ENCODE measurements at places on chromosomes 13 and 19. TPM values are rescaled to one million over a fixed set of nuclear protein-coding genes. Genes with fewer than 3 reads are reported as not detected.

The PRKCSH gene
- 119 TPM for total RNA-seq

The KLK6 gene
- total RNA-seq: not detected

The SIGLEC9 gene
- not detected for total RNA-seq

The SSC5D gene
- total RNA-seq: 77.4 TPM

The EXOSC5 gene
- 13.3 TPM for total RNA-seq

The SRRM5 gene
- total RNA-seq: not detected

The KRTDAP gene
- not detected for total RNA-seq

The CCDC70 gene
- total RNA-seq: not detected

The LHB gene
- not detected for total RNA-seq

The ZNF416 gene
- 4.3 TPM for total RNA-seq

The PLEKHF1 gene
- total RNA-seq: 106 TPM

The GPR12 gene
- total RNA-seq: not detected

The LRRC63 gene
- not detected for total RNA-seq

The CDKN2D gene
- 4.0 TPM for total RNA-seq

- no peaks in the 10 kb centered on the region for H3K27me3 ChIP-seq
- no peak for DNase-seq
- no peak overlapping the region for H3K4me3 ChIP-seq
- peaks cover 23% of the 10 kb centered on the region for H3K36me3 ChIP-seq
- H3K4me1 ChIP-seq: no peaks in the 10 kb centered on the region
These were observed 16.9 kb upstream of the ZNF254 start for GRCh38 chr19:24069905-24070657.

- H3K4me3 ChIP-seq: peak overlapping the region; percentile 3
- H3K27me3 ChIP-seq: no peaks in the 10 kb centered on the region
- peaks cover 38% of the 10 kb centered on the region for H3K4me1 ChIP-seq
- H3K36me3 ChIP-seq: peaks cover under 1% of the 10 kb centered on the region
- peak; percentile 82 for DNase-seq
These were observed 10.4 kb upstream of the ZSWIM4 start for GRCh38 chr19:13784731-13785452.

DNA sequence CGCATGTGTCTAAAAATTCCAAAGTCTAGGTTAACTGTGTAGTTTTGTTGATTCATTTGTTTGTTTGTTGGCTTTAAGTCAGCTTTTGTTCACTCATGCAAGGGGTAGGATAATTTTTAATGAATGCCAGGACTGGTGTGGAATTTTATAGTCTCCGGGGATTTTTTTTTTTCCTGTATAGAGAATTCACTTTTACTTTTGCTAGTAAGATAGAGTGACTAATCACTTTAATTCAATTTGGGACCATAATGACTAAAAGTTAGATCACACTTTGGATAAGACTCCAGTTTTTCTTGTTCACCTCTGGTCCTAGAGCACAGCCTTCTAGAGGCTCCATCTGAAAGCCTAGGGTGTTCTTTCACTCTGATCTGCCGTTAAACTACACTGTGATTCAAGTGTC is 1690.0 kb downstream of the PCDH9 start:
- no peak for DNase-seq
- no peak overlapping the region for H3K4me3 ChIP-seq
- H3K36me3 ChIP-seq: no peaks in the 10 kb centered on the region
- H3K4me1 ChIP-seq: no peaks in the 10 kb centered on the region
- H3K27me3 ChIP-seq: no peaks in the 10 kb centered on the region

DNA sequence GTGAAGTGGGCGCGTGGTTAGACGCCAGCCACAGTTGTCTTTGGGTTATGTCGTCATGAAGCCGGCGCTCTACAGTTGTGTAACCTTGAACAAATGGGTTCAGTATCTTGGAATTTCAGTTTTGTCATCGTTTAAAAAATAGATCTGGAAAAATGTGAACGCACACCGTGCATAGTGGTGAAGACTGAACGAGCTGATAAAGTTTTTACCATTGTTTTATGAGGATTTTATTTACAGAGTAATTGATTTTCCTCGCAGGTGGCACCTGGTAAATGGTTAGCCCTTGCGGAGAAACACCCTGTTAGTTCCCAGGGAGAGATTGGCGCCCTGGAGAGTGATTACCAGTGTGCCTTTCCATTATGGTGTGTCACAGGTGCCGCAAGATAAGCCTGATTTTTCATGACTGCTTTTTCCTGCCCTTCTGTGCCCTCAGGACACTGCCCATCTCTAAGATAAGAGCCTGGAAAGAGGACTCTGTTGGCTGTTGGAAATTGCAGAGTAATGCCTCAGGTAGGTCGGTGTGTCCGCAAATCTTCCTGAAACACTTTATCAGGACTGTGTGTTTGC is 577 bp downstream of the ZNF181 start:
- no peaks in the 10 kb centered on the region for H3K27me3 ChIP-seq
- no peak for DNase-seq
- peaks cover 30% of the 10 kb centered on the region for H3K36me3 ChIP-seq

DNA sequence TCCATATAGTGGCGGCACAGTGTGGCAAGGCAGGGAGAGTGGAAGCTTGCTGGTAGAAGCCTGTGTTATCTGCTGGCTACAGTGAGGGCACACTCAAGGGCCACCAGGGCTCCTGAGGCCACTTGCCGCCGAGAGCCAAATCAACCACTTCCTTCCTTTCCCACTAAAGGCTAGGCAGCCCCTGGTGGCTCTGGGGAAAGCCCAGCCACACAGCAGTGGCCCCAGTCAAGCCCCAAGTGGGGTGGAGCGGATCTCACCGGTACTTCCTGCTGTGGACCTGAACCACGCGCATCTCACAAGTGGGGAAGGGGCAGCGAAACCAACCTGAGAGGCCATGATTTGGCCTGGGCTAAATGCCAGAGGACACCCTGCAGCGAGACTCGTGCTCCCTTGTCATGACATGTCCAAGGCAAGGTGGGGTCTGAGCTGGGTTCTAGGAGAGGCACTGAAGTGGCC is 21.9 kb upstream of the SLC35E1 start:
- H3K27ac ChIP-seq: no peak overlapping the region
- peak; percentile 62 for DNase-seq
- no peak overlapping the region for H3K4me3 ChIP-seq
- H3K27me3 ChIP-seq: no peaks in the 10 kb centered on the region
- no peaks in the 10 kb centered on the region for H3K4me1 ChIP-seq
- no peaks in the 10 kb centered on the region for H3K36me3 ChIP-seq

- peak within 1 kb of the TSS; percentile 78 for H3K27ac ChIP-seq
- peaks cover 4% of the 10 kb centered on the region for H3K4me1 ChIP-seq
- H3K27me3 ChIP-seq: no peaks in the 10 kb centered on the region
- peak; percentile 99 for DNase-seq
These were observed at the start of gene ZNF784 for GRCh38 chr19:55624109-55625003. Gene ZNF784 (minus strand): TSS chr19:55624566. CDS start chr19:55624561, 5 bp downstream.

DNA sequence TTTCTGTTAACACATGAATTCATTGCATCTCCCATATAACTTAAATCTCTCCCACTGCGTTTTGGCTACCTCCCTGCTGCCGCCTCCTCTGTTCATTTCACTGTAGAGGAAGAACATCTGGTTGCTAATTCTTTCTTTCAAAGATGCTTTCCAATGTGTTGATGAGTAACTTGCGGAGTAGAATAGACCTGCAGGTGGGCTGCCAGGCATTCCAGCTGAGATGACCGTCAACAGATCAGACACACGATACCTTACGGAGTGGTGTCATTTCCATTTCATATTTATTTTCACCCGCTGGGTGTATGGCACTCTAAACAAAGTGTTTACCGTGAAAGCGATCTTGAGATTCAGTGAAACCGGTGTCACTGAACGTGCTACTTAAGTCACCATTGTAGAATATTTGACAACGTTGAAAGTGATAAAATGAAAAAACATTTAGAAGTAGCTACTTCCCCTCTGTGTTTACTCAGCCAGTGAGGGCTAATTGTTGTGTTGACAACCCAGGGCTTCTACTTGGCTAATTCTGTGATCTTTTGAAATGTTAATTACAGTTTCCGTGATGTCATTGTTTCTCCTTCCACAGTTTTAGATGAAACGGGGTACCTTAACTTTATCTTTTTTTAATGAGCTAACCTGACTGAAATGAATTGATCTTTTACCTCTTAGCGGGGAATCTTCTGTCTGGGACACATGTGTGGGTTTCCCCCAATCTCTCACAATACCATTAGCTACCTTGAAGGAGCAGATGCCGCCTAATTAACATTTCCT is 228.5 kb upstream of the ARGLU1 start:
- H3K4me3 ChIP-seq: no peak overlapping the region
- DNase-seq: no peak
- H3K27ac ChIP-seq: no peak overlapping the region
- no peaks in the 10 kb centered on the region for H3K36me3 ChIP-seq
- no peaks in the 10 kb centered on the region for H3K27me3 ChIP-seq
- H3K4me1 ChIP-seq: no peaks in the 10 kb centered on the region

- DNase-seq: peak; percentile 84
- no peaks in the 10 kb centered on the region for H3K27me3 ChIP-seq
- peaks cover 19% of the 10 kb centered on the region for H3K36me3 ChIP-seq
- H3K4me3 ChIP-seq: no peak overlapping the region
- H3K4me1 ChIP-seq: peaks cover 8% of the 10 kb centered on the region
- H3K27ac ChIP-seq: peak overlapping the region; percentile 60
These were observed 9.5 kb downstream of the ACTMAP start for GRCh38 chr19:40740747-40741146.

DNA sequence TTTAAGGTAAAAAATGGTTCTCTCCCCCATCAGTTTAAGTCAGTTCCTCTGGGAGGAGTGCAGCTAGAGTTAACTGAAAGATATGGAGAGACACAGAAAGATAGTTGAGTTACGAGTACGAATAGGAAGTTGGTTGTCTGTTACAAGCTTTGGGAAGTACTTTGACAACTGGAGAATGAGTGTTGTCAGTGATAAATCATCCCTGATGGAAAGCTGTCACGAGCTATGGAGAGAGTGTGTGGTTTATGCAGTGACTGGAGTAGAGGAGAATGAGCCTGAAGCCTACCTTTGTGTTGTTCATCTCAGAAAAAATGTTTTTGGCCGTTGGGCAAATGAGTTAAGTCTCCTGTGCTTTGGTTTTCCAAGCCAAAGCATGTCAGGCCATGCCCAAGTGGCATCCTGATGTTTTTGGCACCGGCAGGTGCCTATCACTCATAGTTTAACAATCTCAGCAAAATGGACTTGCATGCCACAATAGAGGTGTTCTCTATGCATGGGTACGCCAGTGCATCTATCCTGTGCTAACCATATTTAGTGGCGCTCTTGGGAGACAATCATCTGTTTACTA is 350.2 kb downstream of the IRS2 start:
- DNase-seq: no peak
- no peaks in the 10 kb centered on the region for H3K27me3 ChIP-seq
- H3K4me1 ChIP-seq: no peaks in the 10 kb centered on the region
- no peak overlapping the region for H3K27ac ChIP-seq
- no peaks in the 10 kb centered on the region for H3K36me3 ChIP-seq

DNA sequence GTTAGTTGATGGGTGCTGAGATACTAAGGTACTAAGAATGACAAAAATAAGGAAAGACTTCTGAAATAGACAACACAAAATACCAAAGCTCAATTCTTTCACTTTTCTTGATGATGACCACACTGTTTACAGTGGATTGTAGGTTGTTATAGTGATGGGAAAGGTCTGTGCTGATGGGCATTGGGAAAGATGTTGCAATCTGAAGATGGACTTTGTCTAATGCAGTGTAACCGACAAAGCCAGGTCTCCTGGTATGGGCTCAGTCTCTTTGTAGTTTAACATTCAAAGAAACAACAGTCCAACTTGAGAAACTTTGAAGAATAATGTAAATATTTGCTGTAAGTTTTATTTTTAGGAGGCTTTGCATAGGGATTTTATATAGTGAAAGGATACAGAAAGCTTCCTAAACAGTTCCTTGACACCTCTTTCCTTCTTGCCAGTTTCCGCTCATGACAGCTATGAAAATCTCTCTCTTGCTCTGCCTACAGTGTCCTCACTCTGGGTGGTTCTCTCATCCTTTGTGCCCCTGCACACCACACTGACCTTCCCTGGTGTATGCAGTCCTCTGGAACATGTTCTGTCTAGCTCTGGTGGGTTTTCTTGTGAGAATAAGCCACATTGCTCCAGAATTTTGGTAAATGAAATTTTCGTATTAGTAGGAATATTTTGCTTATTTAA is 172.2 kb downstream of the KCNRG start:
- H3K4me1 ChIP-seq: peaks cover 4% of the 10 kb centered on the region
- no peaks in the 10 kb centered on the region for H3K36me3 ChIP-seq
- no peak for DNase-seq
- H3K4me3 ChIP-seq: no peak overlapping the region
- H3K27me3 ChIP-seq: no peaks in the 10 kb centered on the region

DNA sequence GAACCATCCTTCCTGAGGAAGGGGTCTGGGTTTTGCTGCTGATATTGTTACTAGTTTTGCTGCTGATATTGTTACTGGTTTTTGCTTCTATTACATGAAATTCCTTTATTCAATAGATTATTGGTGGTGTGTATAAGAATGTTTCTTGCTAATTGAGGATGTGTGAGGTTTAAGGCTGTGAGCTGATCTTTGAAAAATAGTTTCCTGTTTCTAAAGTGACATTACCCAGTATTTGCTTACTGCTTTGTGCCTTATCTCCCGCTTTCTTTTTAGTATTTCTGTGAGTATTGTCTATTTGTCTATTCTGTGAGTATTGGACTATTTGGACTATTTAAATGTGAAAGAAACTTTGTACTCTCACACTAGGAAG is 38.2 kb upstream of the C1QTNF9 start:
- no peak for DNase-seq
- no peaks in the 10 kb centered on the region for H3K27me3 ChIP-seq
- H3K4me1 ChIP-seq: peaks cover 24% of the 10 kb centered on the region

DNA sequence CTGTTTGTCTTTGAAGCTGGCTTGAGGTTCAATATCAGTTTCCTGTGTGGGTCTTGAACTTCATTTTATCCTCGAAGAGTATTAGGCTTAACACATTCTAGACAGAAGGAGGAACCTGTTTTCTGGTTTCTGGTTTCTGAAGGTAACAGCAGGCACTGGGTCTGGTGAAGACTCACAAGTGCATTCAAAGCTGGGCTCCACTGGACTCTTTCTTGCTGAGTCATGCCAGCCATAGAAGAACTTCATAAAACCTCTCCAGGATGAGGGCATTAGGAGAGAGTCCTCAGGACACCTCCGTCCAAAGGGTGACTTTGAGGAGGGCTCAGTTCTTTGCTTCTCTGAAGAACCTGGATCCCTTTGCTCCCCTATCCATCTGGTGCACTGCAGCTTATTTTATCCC is 668.6 kb upstream of the SLC10A2 start:
- no peaks in the 10 kb centered on the region for H3K36me3 ChIP-seq
- H3K4me1 ChIP-seq: no peaks in the 10 kb centered on the region
- no peak overlapping the region for H3K4me3 ChIP-seq
- H3K27ac ChIP-seq: no peak overlapping the region

- no peak overlapping the region for H3K4me3 ChIP-seq
- H3K4me1 ChIP-seq: no peaks in the 10 kb centered on the region
- H3K27ac ChIP-seq: no peak overlapping the region
- DNase-seq: no peak
These were observed 346.1 kb upstream of the MIR17HG start for GRCh38 chr13:91001371-91001770.

- peak; percentile 85 for DNase-seq
- H3K36me3 ChIP-seq: no peaks in the 10 kb centered on the region
- no peak overlapping the region for H3K4me3 ChIP-seq
- H3K4me1 ChIP-seq: no peaks in the 10 kb centered on the region
- no peak overlapping the region for H3K27ac ChIP-seq
- peaks cover 10% of the 10 kb centered on the region for H3K27me3 ChIP-seq
These were observed 26.6 kb downstream of the CD70 start for GRCh38 chr19:6564393-6564792.

GRCh38 chr19:38564981-38565690 is 52.6 kb downstream of the MAP4K1 start:
- DNase-seq: peak; percentile 72
- no peak overlapping the region for H3K27ac ChIP-seq
- no peaks in the 10 kb centered on the region for H3K36me3 ChIP-seq
- no peak overlapping the region for H3K4me3 ChIP-seq
- peaks cover 10% of the 10 kb centered on the region for H3K27me3 ChIP-seq

- no peak for DNase-seq
- no peaks in the 10 kb centered on the region for H3K36me3 ChIP-seq
- no peaks in the 10 kb centered on the region for H3K4me1 ChIP-seq
- no peak overlapping the region for H3K4me3 ChIP-seq
- peaks cover 5% of the 10 kb centered on the region for H3K27me3 ChIP-seq
- no peak overlapping the region for H3K27ac ChIP-seq
These were observed 18.1 kb downstream of the CEACAM5 start for GRCh38 chr19:41726493-41726892.
